ENCODE measurements at places on chromosomes 6 and 20. TPM values are rescaled to one million over a fixed set of nuclear protein-coding genes. Genes with fewer than 3 reads are reported as not detected.

Gene TFAP2D
- total RNA-seq, result not detected

Gene PRPH2
- not detected for total RNA-seq

Gene MEP1A
- total RNA-seq, result not detected

Gene CLPSL1
- not detected for total RNA-seq

Gene SRMS
- not detected for total RNA-seq

Gene KIFC1
- 43.1 TPM for total RNA-seq

Gene MROH8
- total RNA-seq, result 0.79 TPM

Gene C6orf141
- total RNA-seq, result 25.8 TPM

Gene NKAIN4
- total RNA-seq, result 10.3 TPM

Gene TASP1
- total RNA-seq, result 12.2 TPM

Gene DEFB132
- total RNA-seq, result not detected

Gene RFX6
- total RNA-seq, result not detected

Gene TRIM15
- not detected for total RNA-seq
